ENCODE measurements at places on chromosomes 12 and 14.
A peak's percentile ranks its signal among the peaks of the same experiment; 100 is the strongest.

DNA sequence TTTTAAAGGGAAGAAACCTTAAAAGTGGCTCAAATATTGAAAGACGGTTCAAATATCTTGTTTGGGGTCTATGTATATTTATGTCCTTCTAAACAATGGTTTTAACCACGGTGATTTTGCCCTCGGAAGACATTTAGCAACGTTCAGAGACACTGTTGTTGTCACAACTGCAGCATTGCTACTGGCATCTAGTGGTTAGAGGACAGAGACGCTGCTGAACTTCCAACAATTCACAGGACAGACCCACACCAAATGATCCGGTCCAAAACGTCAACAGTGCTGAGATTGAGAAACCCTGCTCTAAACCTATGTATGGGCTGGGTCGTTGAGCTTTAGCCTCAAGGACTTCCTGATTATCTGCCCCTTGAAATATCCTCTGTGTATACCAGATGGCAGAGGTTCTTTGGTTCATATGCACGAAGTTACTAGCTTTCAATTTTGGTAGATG is 1.7 kb downstream of the ANGEL1 start:
- DNase-seq: peak; percentile 42

- no peak for DNase-seq
These were observed 36.4 kb upstream of the MBIP start for GRCh38 chr14:36356862-36357261.

GRCh38 chr12:15599266-15600037 is 189.7 kb downstream of the EPS8 start:
- peak; percentile 5 for DNase-seq

DNA sequence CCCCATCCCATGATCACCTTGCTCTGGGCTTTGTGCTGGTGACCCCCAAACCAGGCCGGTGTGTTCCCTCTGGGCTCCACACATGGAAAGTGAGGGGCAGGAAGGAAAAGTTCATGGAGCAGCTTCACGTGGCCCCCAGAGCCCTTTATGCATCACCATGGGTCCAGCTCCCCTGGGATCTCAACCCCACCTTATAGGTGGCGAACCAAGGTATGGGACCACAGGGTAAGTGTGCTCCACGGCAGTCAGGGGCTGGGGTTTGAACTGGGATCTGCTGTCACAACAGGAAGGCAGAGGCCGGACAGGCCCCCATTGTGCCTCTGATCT is 7.4 kb upstream of the BEGAIN start:
- no peak for DNase-seq

- no peak for DNase-seq
These were observed 107.9 kb downstream of the MYRFL start for GRCh38 chr12:69932676-69933552.

GRCh38 chr12:100566887-100567637 is 6.4 kb upstream of the GAS2L3 start:
- peak; percentile 50 for DNase-seq

DNA sequence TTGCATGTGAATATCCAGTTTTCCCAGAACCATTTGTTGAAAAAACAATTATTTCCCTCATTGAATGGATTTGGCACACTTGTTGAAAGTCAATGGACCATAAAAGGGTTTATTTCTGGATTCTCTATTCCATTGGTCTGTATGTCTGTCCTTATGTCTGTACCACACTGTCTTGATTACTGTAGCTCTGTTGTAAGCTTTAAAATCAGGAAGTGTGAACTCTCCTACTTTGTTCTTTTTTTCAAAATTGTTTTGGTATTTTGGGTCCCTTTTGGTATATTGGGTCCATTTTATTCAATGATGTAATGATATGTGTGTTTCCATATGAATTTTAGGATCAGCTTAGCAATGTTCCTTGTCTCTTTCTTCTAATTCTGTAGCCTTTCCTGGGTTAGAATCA is 64.8 kb downstream of the PPP2R5C start:
- no peak for DNase-seq

DNA sequence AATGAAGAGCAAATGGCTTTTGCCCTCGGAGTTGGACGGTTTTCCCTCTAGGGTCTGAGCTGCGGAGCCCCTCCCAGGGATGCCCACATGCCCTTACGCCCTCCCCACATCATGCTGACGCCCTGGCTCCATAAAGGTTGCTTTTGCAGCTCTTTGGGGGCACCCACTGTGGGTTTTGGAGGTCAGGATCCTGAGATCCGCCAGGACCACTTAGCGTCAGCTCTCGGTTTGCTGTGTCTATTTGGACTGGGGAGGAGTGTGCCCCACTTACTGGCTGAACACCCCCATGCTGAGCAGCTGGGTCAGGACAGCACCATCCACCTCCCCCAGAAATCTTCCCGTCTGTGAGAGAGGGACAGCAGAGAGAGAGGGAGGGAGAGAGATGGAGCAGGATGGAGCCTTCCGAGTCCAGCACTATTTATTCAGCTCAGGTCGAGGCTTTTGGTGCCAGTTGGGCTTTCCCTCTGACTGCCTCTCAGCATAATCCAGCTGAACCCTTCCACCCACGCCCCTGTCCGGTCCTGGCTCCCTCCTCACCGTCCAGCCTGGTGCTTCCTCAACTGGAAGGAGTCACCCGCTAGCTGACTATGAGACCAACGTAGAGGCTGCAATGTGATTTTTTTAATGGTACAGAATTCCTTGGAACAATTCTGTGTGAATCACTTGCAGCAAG is 18.9 kb upstream of the LRTM2 start:
- no peak for DNase-seq

- peak; percentile 64 for DNase-seq
These were observed 75.8 kb downstream of the C12orf50 start for GRCh38 chr12:87953256-87953860.

DNA sequence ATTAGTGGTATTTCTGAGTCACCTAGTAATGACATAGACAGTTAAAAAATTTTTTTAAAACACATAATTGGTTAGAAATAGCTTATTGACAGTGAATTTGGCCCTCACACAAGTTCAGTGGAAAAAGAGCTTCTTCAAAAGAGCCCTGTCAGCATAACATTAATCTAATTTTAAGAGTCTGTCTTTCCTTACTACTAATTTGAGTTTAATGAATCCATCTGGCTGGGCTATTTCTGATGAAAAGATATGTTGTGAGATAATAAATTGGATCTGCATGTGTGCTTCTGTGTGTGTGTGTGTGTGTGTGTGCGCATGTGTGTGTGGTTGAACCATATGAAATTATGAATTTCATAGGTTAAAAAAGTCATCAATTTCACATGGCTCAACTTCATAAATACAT is 1045.2 kb downstream of the FLRT2 start:
- no peak for DNase-seq

DNA sequence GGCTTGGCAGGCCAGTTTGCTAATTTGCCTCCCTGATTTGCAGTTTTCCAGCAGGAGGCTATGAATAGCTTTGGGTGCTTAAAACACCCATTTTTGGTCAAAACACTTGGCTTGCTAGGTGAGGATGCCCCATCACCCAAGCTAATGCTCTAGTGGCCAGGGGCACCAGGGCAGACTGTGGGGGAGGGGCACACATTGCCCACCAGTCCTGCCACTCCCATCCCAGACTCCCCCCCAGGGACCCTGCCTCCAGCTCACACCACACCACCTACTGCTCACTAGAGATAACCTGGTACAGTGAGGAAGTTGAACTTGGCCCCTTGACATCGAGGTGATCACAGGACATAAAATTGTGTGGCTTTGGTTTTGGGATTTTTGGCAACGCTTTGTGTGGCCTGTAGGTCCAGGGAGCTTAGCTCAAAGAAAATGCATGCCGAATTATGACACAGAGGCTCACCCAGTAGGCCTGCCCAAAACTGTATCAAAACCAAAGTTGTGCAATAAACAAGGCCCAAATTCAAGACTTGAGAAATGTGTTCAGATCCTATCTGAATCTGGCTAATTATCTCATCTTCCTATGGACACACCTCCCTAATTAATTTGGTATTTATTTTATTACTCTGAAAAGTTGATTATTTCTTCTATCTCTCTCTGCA is 4.3 kb downstream of the NUAK1 start:
- DNase-seq: no peak

GRCh38 chr12:704516-705242 is 41.4 kb upstream of the NINJ2 start:
- no peak for DNase-seq

DNA sequence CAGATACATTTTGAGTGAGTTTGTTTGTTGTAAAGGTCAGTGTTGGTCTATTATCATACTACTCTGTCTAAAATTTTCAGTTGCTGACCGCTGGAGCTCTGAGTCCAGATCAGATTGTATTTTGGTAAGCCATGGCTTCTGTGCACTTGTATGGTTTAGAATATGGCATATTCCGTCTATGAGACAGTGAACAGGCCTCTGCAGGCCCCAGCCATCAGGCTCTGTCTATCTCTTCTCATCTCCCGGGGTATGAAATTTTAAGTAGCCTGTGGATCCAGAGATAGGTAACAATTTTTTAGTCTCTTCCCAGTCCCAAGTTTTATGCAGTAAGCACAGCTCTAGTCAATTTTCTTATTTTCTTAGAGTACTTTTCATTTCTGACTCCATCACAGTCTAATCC is 1929.1 kb upstream of the SEL1L start:
- no peak for DNase-seq

DNA sequence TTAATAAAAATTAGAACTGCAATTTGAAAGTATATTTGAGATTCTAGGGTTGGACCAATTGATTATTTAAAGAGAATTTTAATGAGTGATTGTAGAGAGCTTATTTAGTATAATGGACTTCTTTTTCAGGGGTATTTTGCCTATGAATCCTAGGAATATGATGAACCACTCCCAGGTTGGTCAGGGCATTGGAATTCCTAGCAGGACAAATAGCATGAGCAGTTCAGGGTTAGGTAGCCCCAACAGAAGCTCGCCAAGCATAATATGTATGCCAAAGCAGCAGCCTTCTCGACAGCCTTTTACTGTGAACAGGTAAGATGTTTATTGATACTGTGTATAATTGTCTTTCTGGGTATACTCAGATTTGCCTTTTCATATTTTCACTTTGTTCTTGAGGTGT is 35.9 kb upstream of the KCNMB4 start:
- peak; percentile 5 for DNase-seq

- peak; percentile 73 for DNase-seq
These were observed 437 bp downstream of the ERO1A start for GRCh38 chr14:52694761-52695480.

DNA sequence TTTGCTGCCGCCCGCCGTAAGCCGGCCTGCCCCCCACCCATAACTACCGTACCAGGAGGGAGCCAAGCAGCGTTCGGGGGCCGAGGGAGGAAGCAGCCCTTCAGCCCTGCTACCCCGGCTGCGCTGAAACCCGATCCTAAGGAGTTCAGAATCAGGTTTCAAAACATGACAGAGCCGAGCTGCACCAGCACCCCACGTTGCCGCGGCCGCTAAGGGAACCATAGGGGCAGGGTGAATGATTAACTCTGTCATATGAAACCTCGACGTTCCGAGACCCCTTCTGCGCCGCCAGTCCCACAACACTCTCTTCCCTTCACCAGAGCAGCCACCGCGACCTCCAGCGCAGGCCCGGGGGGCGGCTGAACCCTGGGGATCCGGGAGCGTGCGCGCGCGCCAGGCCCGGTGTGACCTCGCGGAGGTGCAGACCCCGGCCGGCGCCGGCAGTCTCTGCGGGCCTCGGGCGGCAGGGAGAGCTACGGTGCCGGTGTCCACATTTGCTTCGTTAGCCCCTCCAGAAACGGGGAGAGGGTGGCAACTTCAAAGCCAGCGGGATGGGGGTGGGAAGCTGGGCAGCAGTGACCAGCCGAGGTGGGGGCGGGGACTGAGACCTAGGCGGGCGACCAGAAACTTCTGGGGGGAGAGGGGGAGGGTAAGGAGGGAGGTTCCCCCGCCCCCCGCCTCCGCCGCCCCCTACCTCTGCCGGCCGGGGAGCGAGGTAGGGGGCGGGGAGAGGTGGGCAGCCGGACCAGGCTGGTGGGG is 1.6 kb downstream of the SIX4 start:
- DNase-seq: peak; percentile 80

DNA sequence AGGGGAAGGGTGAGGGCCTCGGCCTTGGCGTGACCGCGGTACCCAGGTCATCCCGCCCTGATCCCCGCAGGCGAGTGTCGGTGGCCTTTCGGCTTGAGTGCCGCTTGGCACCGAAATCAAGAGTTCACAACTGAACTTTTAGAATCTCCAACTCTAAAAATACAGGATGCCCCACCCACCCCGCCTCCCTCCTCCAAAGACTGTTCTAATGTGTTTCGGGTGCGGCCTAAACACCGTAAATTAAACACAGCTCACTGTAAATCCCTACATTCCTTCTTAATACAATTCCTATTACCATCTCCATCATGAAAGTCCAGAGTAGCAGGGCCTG is 11.4 kb downstream of the SCNN1A start:
- no peak for DNase-seq

GRCh38 chr12:120758798-120759590 is 33.4 kb downstream of the ACADS start:
- DNase-seq: no peak

- no peak for DNase-seq
These were observed 42.3 kb downstream of the KIF26A start for GRCh38 chr14:104180561-104181165.

DNA sequence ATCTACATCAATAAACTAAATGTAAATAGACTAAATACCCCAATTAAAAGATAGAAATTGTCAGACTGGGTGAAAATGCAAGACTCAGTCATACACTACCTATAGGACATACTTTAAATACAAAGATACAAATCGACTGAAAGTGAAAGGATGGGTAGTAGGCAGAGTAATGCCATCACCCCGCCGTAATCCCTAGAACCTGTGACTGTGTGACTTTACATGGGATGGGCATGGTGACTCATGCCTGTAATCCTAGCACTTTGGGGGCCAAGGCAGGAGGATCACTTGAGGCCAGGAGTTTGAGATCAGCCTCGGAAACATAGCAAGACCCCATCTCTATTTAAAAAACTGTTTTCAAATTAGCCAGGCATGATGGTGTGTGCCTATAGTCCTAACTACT is 2.6 kb upstream of the EVL start:
- DNase-seq: no peak

- DNase-seq: no peak
These were observed 4.5 kb downstream of the HMGA2 start for GRCh38 chr12:65828711-65829339.

- no peak for DNase-seq
These were observed 8.8 kb upstream of the CEP170B start for GRCh38 chr14:104856157-104856868.

DNA sequence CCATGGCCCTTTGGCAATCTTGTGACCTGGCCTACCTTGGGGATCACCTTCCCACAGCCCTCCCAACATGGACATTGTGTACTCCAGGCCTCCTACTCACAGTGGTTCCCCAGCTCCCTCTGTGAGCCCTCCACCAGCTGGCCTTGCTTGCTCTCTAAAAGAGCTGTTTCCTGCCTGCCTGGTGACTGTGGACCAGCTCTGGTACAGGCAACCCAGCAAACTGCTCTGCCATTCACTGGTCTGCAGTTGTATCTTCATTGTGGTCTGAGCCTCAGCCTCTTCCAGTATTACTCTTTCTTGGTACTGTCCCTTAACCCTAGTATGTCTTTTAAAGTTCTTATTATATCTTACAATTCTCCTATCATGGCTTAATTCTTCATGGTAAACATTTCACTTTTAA is 236.2 kb downstream of the KTN1 start:
- DNase-seq: no peak

GRCh38 chr14:76106188-76106587 is 45.5 kb upstream of the GPATCH2L start:
- DNase-seq: no peak
